ENCODE measurements at places on chromosomes 12 and 14. TPM values are rescaled to one million over a fixed set of nuclear protein-coding genes. Genes with fewer than 3 reads are reported as not detected.

The SPTSSA gene
- 1.5 TPM for total RNA-seq

GRCh38 chr14:58824106-58824505 lies 186.3 kb downstream of the DACT1 start:
- no peak for DNase-seq

DNA sequence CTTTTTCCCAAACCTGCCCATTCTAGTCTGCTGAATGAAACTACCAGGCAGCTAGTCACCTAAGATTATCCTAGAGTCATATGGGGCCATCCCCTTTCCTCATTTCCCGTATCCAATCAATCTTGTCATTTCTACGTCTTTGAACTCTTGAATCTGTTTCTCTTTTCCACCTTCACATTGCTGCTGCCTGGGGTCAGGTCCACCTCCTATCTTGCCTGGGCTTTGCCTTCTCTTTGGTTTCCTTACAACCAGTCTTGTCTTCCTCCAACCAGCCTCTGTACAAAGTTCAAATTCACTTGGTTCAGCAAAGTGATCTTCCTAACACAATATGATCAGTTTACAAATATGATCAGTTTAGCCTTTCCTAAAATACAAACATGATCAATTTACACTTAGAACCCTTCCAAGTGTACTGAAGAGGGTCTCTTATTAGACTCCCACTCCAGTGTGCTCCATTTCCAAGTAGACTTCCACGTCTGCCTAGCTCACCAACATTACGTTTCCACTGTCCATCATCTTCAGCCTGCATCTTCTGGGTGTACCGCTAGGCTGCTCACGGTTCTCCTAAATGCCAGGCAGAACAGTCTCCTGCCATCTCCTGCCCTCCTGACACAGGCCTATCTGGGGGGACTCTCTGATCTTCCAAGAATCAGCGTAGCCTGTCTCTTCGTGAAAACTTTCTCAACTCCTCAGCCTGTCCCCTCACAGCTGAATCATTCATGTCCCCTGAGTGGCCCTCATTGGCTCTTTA lies 4.1 kb upstream of the ACVR1B start:
- DNase-seq: no peak

- DNase-seq: no peak
These were observed 161.8 kb downstream of the PAH start for GRCh38 chr12:102755266-102755665.

DNA sequence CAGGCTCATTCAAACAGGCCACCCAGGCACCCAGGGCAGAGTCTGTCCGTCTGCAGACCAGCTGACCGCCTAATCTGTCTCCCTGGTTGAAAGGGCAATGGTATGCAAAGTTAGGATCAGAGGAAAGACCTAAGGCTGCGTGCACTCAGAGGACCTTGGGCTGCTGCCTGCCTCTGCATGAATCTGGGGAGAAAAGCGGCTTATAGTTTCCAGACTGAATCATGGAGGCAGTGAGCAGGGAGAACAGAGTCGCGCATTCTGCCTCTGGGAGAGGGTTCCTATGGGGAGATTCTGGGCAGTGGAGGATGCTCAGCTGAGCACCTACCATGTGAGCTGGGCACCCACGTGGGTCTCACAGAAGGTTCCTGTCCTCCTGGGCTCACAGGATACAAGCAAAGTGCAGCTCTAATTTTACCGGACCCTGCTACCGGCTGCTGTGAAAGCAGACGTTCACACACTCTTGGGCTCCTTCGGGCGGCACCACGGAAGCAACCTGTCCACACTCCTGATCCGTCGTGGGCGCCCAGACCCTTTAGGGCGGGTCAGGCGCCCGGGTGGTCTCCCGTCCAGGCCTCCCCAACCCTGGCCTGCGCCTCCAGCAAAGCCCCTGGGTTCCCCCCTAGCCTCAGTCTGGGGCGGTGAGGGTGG lies 772 bp downstream of the SCARB1 start:
- DNase-seq: no peak

The TAOK3 gene
- total RNA-seq: 47.3 TPM

DNA sequence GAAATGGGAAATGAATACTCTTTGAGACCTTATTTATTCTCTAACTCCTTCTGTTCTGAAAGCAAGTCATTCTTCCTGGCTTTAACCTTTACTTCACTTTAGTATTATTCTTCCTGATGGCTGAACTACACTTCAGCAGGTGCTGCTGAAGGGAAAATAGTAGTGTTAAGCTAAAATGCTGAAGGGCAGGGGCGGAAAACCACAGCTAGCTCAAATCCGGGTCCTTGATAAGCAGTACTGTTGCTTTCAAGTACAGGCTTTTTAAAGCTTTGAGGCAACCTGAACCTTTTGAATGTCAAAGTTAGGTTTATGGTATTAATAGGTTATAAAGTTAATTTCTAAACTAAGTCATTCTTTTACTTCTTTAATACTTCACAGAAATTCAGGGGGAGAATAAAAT lies 10.7 kb downstream of the CCDC196 start:
- no peak for DNase-seq

The HOXC13 gene
- total RNA-seq: not detected

- no peak for DNase-seq
These were observed 15.9 kb downstream of the RAB35 start for GRCh38 chr12:120100630-120101029.

The CLEC1A gene
- not detected for total RNA-seq

The SERPINA10 gene
- not detected for total RNA-seq

GRCh38 chr14:100692859-100693558 lies 33.7 kb upstream of the DLK1 start:
- no peak for DNase-seq

GRCh38 chr12:123282111-123282510 lies 10.5 kb upstream of the CDK2AP1 start:
- DNase-seq: no peak

The BEGAIN gene
- 1.9 TPM for total RNA-seq

GRCh38 chr14:97311411-97311810 lies 514.2 kb downstream of the VRK1 start:
- no peak for DNase-seq

The PAPLN gene
- total RNA-seq: not detected

DNA sequence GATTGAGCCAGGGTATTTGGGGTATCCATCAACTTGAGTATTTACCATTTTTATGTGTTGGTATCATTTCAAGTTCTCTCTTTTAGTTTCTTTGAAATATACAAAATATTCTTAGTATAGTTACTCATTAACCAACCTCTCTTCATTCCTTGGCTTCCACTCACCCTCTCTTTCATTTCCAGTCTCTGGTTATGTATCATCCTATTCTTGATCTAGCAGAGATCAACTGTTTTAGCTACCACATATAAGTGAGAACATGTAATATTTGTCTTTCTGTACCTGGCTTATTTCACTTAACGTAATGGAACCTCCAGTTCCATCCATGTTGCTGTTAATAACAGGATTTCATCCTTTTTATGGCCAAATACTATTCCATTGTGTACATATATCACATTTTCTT lies 86.9 kb downstream of the DACT1 start:
- DNase-seq: no peak

- DNase-seq: no peak
These were observed 10.4 kb downstream of the RHOJ start for GRCh38 chr14:63214417-63215196.

The RAD9B gene
- 0.57 TPM for total RNA-seq

GRCh38 chr12:111991946-111992345 lies 21.0 kb downstream of the TMEM116 start:
- no peak for DNase-seq

GRCh38 chr12:93497456-93497855 lies 30.1 kb downstream of the MRPL42 start:
- DNase-seq: no peak

The TMEM121 gene
- total RNA-seq: 2.8 TPM

The ADAM20 gene
- total RNA-seq: 0.33 TPM

The ERC1 gene
- 34.6 TPM for total RNA-seq

- no peak for DNase-seq
These were observed 30.5 kb downstream of the APPL2 start for GRCh38 chr12:105205322-105206048.

DNA sequence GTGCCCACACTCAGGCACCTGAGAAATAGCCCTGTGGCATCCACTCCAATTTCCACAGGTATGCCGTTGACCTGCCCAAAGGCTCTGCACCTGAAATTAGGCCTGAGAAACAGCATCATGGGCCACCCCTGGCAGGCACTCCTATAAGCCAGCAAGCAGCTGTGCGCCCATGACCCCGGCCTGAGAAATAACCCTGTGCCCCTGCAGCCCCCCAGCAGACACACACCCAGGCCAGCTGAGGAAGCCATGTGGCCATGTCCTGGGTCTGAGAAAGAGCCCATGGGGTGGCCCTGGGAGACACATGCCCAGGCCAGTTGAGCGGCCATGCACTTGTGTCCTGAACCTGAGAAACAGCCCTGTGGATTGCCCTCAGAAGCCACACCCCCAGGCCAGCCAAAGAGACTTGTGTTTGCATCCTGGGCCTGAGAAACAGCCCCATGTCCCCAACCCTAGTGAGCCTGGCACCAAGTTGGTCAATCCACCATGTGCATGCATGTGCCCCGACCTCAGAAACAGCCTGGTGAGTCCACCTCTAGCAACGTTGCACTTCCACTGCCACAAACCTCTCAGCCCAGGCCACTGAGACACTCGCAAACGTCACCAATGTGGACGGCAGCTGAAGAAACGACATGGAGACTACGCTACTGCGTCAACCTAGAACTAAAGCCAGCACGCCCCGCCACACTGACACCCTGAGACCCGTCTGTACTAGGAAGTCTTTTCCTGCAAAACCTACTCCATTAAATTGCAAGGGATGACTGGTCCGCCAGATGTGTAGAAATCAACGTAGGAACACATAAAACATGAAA lies 411.9 kb downstream of the TMEM121 start:
- DNase-seq: no peak

- DNase-seq: peak; percentile 45
These were observed 56.5 kb downstream of the HCAR2 start for GRCh38 chr12:122646517-122647217.

DNA sequence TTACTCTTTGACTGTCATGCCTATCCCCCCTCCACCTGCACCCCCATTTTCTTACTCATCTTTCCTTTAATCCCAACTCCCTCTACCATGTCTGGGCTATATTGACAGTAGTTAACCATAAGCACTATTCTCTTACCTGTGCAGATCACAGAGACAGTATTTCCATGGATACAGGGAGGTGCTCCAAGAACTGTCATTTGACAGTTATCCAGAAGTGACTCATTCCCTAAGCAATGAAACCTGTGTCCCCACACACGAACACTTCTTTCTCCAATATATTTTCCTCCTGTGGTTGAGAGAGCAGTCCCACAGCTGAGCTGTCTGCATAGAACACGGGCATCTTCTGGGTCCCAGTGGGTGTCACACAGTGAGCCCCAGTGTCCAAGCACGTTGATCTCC lies 68.8 kb downstream of the CD163L1 start:
- DNase-seq: no peak

DNA sequence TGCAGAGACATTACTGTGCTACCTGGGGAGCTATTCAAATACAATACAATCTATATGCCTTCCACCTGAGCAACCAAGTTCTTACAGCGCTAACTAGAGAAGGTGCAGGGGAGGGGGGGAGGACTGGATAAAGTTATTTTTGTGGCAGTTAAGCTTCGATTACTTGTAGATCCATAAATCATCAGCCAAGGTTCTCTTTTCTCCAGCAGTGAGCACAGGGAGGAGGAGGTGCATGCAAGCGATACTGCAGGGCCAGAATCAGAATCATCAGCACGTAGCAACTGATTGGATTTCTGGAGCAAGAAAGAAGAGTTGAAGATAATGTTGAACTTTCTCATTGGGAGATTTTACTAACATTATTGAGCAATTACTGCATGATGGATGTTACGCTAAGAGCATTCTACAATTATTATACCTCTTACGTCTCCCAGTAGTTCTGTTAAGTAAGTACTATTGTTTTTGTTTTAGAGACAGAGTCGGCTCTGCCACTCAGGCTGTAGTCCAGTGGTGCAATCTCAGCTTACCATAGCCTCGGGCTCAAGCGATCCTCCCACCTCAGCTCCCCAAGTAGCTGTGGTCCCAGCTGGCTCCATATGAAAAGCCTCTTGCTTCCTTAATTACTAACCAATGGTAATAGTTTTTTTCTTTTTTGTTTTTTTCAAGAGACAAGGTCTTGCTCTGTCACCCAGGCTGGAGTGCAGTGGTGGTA lies 74.6 kb upstream of the EEA1 start:
- DNase-seq: no peak

The KSR2 gene
- total RNA-seq: not detected

The C1QL4 gene
- total RNA-seq: not detected

The SAMD15 gene
- total RNA-seq: 0.50 TPM

DNA sequence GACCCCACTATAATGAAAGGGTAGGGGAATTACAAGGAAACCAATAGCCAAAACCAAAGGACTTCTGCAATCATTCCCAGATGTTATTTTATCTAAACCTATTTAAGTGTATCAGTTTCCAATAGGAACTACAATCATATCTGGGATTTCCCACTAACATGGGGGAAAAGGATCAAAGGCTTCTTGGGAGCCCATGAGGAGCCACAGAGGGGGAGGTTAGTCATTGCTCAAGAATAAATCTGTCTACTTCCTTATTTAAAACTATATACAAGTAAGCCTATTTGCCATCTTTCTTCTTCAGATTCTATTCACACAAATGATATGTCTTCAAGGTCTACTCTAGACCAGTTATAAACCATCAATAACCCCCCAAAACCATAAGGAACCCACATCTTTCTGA lies 33.1 kb downstream of the FGD6 start:
- DNase-seq: no peak

DNA sequence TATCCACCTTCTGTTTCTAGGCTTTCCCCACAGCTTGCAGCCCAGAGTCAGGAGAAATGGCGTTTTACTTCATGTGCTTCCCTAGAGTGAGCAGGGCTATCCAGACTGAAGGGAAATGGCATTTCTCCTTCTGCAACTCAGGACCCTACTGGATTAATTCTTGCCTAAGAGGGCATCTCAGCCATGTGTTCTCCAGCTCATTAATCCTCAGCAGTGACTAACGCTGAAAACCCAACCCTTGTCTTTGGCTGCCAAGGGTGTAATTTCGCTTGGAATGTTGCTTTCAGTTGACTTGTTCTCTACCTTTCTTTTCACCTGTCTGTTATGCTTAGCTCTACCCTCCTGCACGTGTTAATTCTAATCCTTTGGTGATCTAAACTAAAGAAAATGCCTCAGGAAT lies 21.0 kb upstream of the EMP1 start:
- no peak for DNase-seq

The ESYT1 gene
- total RNA-seq: 83.0 TPM

The ABCC9 gene
- not detected for total RNA-seq

DNA sequence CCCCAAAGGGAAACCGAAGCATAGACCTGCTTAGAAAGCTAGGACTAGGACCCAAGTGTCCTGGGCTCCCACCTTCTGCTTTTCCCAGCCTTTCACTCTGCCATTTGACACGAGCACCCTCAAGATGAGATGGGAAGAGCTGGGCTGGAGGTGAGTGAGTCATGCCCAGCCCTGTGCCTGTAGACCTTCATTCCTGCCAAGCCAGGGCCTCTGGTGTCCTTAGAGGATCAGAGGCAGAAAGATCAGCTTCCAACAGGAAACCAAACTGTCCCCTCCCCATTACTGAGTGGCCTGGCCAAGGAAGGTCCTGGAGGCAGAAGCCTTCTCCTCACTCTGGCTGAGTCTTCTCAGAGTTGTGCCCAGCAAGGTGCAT lies 3.5 kb downstream of the TMEM63C start:
- DNase-seq: no peak

GRCh38 chr12:96890331-96890730 lies 16.7 kb upstream of the NEDD1 start:
- DNase-seq: no peak

Data from CD8-positive, alpha-beta T cell (primary cell).